SK-N-SH treated with all-trans-retinoic acid at 6 μM for 48 hours (cell line): ENCODE measurements at places on chromosomes 2 and 18.

GRCh38 chr2:33067598-33067997, 120.8 kb downstream of the LTBP1 start:
- no peak for ATAC-seq

DNA sequence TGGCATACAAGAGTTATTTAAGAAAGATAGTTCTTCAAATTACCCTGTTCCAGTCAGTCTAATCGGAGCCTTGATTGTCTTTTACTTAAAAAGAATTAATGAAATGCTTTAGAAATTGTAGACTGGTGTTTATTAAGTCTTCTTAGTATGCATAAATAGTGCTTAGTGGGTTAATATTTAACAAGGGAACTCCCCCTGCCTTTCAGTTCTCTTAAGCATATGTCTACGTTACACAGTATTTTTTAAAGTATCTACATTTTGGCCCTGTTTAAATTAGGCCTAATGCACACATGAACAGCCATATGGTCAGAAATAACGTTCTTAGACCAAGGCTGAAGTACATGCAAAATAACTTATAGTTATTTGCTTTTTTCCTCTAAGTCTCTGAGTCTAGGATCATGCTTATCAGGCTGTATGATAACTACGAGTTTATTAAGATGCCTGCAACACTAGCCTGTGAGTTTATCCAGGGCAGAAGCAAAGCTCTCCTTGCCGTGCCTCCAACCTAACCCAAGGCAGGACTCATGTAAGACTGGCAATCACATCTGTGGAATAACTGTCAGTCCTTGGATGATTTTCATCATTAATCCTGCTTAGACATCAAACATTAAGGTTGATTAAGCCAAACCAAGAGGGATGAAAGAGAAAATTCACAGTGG, 6.7 kb downstream of the BCL2 start:
- no peak for ATAC-seq

- no peak for ATAC-seq
Measured at GRCh38 chr2:205524656-205525055, 157.6 kb upstream of the NRP2 start.

GRCh38 chr2:77232909-77233425, 289.2 kb downstream of the LRRTM4 start:
- ATAC-seq = no peak

- no peak for ATAC-seq
Measured at GRCh38 chr18:60664736-60665135, 292.2 kb upstream of the MC4R start.

- ATAC-seq = no peak
Measured at GRCh38 chr2:71587509-71588073, 134.2 kb downstream of the DYSF start.

DNA sequence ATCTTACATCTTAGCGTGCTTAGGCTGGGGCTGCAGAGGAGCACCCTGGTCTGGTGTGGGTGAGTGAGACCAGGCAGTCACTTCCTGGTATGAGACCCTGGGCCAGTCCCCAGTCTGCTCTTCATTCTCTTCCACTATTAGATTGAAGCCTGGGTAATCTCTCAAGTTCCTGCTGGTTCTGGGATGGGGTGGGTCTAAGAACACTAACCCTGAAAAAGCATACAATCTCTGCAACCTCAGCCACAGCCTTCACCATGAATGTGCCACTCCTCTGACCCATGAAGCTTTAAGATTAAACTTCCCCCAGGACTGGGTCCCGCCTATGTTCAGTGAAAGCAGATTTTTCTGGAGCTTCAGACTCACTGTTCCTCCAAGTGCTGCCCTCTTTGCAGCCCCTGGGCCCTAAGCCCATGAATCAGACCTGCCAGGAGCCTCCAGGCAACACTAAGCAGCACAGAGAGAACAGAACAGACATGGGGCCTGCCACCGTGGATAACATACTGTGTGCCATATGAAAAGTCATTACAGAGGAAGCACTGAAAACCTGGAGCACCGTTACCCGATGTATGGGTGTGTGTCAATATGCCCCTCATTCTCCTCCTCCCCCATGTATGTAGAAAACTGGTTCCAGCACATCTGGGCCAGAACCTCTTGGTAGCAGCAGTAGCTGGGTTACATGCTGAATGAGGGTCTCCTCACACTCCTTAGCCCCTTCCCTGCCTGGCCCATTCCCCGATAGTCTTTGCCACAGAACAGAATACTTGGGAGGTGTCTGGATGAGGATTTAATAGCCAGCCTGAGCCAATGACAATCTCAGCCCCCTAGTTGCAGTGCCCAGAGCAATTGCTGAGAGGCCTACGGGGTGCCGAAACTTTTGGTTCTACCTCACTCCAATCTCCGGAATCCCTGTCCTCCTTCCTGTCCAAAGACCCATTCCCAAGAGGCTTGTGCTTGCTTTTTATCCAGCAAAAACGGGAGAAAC, 2.7 kb upstream of the SIX2 start:
- ATAC-seq = no peak

- ATAC-seq = no peak
Measured at GRCh38 chr2:233259730-233260129, 8.3 kb downstream of the ATG16L1 start.

DNA sequence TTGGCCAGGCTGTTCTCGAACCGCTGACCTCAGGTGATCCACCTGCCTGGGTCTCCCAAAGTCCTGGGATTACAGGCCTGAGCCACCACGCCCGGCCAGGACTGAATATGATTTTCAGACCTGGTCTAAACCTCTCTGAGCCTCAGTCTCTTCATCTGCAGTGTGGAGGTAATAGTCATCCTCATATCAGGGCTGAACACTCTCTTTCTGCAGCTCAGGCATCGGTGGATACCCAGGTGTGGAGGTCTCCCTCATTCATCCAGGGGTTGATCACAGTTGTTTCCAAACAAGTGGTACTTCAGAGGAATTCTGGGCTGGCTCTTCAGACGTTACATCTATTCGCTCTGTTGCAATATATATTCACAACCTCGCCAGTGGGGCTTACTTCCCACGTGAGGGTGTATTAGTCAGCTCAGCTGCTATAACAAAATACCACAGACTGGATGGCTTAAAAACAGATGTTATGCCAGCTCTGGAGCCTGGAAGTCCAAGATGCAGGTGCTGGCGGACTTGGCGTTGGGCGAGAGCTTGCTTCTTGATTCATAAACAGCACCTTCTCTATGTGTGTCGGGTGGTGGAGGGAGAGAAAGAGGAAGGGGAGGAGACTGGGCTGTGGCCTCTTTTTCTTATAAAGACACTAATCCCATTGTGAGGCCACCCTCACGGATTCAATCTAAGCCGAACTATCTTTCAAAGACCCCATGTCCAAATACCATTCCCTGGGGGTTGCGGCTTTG, 2.9 kb upstream of the MBP start:
- no peak for ATAC-seq

DNA sequence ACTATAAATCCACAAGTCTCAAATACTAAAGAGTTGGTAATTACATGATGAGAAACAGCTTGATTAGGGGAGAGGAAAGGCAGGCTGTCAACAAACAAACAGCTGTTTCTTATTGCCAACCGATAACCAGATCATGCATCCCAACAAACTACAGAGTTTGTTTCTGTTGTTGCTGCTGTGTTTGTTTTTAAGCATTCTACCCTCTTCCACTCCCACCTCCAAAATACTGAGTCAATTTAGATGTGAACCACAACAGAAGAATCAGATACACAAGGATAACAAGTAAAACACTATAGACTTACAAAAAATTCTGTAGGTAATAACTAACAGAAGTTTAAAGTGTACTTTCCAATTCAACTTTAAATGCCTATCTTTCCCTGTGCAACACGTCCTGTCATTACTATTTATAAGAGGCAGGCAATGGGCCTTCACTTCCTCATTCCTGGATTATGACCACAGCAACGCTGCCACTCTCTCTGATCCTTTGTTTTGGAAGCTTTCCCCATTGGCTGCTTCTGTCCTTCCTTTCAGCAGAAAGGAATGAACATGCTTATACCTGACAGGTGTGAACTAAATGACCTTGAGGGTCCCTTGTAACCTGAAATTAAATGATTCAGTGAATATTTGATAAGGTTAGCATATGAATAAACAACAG, 152.0 kb downstream of the SRBD1 start:
- ATAC-seq = peak; percentile 98

- ATAC-seq = no peak
Measured at GRCh38 chr2:190822043-190822442, 58.6 kb upstream of the GLS start.

- ATAC-seq = no peak
Measured at GRCh38 chr2:1976112-1976511, 231.8 kb upstream of the PXDN start.

- ATAC-seq = no peak
Measured at GRCh38 chr2:149857344-149857743, 269.8 kb upstream of the MMADHC start.

DNA sequence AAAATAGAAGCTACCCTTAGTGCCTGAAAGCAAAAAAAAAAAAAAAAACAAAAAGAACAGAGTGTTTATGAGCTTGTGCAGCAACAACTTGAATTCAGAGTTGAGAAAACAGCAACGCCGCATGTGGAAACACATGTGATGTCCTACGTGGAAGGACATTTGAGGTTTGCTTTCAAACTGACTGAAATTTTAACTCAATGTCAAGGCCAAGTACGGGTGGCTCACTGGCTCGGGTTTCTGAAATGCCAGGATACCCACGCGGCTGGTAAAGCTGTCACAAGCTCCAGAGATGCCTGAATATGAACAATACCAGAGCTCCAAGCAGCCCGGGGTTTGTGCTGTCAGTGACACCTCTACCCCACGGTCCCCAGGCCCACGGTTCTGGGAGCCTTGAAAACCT, 72.2 kb upstream of the THOC1 start:
- ATAC-seq = no peak

- peak; percentile 92 for ATAC-seq
Measured at GRCh38 chr2:100742277-100743254, 77.4 kb upstream of the NPAS2 start.

- ATAC-seq = no peak
Measured at GRCh38 chr2:126685629-126686028, 29.7 kb downstream of the GYPC start.

DNA sequence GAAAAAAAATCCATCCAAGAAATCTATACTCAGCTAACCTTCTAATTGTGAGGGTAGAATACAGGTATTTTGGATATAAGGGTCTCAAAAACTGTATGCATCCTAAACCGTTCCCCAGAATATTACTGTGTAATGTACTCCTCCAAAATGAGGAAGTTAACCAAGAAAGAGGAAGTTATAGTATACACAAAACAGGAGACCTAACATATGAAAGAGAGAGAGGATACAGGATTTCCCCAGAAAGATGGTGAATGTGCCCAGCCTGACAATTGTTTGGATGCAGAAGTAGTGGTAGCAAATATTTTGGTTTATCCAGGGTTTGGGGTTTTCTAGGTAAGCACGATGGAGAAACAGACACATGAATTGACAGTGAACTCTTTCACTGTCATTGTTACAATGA, 50.6 kb downstream of the GALNT3 start:
- no peak for ATAC-seq

- ATAC-seq = no peak
Measured at GRCh38 chr18:68865503-68865902, 67.6 kb downstream of the CCDC102B start.

DNA sequence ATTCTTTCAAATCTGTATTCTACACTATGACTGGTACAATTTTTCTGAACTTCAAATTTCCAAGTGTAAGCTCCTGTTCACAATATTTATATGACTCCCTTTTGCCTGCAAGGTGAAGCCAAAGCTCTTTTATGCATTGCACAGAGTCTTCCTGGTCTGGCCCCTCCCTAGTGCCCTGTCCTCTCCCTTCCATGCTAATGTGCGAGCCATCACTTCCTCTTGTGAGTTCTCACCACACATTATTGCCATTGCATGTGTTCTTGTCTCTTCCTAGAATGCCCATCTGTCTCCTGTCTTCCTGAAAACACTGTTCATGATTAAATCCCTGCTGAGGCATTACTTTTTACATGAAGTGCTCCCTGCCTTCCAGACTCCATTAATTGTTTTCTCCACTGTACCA, 169.9 kb downstream of the MC4R start:
- no peak for ATAC-seq

DNA sequence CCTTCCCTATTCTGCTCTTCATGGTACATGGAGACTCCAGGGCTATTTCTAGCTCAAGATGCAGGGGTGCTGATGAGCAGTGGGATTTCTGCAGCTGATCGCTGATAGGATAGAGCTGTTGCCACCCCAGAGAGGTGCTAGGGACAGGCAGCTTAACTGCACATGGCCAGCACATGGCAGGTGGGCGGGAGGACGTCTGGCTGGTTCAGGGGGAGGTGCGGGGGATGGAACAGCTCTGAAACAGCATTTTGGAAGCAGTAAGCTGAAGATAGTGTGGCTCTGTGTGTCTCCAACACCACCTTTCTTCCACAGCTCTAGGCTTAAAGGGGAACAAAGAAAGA, 151.9 kb upstream of the PELI1 start:
- ATAC-seq = no peak

DNA sequence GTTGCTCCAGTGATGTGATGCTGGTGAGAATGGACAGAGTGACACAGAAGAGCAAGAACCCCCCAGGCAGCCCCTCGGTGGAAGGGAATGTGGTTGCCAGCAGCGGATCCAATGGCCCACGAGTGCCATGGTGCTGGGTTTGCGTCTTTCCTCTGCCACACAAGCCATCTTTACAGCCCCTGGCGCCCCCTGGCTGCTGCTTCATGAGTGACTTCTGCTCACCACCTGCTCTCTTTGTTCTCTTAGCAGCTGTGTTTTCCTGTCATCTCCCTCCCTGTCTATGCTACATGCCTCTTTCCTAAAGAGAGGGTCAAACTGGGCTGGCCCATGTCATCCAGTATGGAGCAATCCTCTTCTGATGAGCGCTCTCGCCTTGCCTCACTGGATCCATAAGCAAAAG, 300.0 kb upstream of the SMIM21 start:
- no peak for ATAC-seq

GRCh38 chr18:57806978-57807285, 3.8 kb upstream of the ATP8B1 start:
- peak; percentile 59 for ATAC-seq

- no peak for ATAC-seq
Measured at GRCh38 chr2:179268277-179268925, 3.8 kb upstream of the SESTD1 start.

- no peak for ATAC-seq
Measured at GRCh38 chr2:199315299-199316179, 142.2 kb downstream of the SATB2 start.

DNA sequence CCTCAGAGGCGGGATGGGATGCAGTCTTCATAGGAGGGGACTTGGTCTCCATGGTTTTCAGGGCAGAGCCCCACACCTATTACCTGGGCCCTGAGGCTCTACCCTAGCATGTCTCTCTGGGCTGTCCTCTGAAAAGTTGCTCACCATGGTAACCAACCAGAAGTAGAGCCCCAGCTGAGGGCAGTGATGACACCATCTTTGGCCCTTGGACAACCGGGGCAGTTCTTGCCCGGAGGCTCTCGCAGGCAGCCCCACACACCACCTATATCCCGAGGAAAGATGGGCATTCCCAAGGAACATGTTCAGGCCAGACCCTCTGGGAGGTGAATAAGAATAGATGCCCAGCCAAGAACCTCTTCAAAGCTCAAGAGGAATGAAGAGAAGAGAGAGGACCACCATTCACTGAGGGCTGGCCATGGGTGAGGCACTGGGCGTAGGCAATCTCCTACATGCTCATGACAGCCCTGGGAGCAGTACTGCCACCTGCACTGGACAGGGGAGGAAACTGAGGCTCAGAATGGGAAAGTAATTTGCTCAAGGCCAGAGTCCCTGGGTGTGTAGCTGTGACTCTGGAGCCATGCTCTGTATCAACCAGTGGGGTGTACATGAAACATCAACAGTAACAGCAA, 72.5 kb downstream of the HS1BP3 start:
- no peak for ATAC-seq
